ENCODE measurements at places on chromosomes 2 and 18. TPM values are rescaled to one million over a fixed set of nuclear protein-coding genes. Genes with fewer than 3 reads are reported as not detected.

GRCh38 chr18:26425148-26425531, 123.2 kb downstream of the KCTD1 start:
- no peak for DNase-seq

DNA sequence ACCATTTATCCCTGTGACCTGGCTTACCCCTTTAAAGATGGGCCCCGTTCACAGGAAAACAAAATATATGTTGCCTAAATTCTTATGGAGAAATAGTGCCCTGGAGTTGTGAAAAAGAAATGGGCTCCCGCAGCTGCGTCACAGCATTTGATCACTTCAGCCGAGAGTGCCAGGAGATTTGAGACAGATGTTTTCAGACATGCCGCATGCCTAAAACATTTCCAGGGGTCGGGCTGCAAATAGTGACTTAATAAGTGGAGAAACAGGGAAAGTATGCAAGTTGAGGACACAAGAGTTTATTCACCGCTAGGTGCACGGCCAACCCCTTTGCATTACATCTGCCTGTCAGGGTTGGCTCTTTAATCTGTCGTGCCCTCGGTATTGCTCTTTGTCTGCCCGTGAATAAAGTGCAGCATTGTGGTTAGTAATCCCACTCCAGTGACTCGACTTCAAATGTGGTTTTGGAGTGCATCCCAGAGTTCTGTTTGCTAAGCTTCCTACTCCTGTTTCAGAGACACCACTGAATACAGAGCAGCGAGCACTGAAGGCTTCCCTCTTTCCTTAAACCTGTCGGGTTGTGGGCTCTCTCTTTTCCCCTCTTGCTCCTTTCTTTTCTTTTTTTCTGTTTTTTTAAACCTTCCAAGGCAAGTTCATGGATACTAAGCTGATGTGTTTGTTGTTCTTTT, 187.5 kb downstream of the LTBP1 start:
- DNase-seq: peak; percentile 49

DNA sequence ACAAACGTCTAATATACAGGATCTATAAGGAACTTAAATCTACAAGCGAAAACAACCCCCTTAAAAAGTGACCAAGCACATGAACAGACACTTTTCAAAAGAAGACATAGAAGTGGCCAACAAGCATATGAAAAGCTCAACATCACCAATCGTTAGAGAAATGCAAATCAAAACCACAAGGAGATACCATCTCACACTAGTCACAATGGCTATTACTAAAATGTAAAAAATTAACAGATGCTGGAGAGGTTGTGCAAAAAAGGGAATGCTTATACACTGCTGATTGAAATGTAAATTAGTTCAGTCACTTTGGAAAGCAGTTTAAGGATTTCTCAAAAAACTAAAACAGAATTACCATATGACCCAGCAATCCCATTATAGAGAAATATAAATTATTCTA, 1148.5 kb upstream of the FAM98A start:
- no peak for DNase-seq

DNA sequence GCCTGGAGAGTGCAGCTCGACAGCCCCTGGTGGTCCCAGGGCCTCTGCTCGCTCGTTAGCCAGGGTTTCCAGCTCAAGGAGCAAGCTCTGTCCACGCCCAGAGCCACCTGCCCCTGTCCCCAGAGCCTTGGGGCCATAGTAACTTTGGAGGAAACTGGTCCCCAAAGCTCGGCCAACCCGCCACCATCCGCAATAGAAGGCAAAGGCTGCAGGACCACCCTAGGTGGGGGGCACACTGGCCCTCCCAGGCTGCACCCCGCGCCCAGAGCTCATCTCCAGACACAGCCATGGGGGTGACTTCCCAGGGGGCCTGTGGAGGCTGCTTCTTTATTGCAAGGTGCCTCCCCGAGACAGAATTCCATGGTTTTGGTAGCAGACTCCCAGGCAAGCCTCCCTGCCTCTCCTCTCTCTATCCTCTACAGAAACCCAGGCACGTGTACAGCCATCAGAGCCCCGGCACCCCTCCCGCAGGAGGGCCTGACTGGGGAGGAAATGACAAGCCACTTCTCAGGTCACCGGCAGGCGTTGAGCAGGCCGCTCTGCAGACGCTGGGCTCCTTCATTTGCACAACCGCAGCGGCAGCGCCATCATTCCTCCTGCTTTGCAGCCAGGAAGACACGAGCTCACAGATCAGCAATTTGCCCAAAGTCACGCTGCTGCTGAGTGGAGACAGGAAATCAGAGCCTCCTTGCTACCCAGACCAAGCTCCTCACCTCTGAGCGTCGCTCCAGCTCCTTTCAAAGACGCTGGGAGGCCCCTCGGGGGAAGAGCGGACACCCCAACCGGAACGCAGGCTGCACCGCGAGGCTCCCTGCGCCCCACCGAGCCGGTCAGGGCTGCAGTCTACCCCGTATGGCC, 80.2 kb downstream of the NDUFA10 start:
- DNase-seq: no peak

- no peak for DNase-seq
Measured at GRCh38 chr2:240439698-240440151, 4.3 kb downstream of the GPC1 start.

DNA sequence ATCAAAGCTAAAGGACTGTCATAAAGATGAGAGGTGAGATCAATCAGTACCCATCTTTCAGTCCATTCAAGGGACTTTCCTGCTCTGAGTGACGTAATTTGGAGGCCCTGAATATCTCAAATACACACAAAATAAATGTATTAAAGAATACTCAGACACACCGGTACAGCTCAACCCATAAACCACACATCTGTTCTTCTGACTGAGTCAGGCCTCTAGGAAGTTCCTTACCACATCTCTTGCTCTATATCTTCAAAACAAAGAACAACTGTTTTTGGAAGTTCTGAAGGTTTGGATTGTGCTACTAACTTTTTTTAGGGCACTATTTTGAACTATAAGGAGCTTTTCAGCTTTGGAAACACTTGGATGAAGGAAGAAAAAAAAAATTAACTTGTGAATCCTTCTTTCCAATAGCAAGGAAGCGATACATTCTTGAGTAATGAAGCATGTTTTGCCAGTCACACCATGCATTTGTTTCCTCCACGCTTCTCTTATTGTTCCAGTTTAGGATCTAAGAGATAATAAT, 866.5 kb upstream of the VRK2 start:
- no peak for DNase-seq

GRCh38 chr2:7795778-7796563, 878.8 kb downstream of the RNF144A start:
- no peak for DNase-seq

GRCh38 chr2:222212571-222212970, 86.2 kb downstream of the PAX3 start:
- no peak for DNase-seq

GRCh38 chr2:63632382-63632781, 43.6 kb downstream of the MDH1 start:
- no peak for DNase-seq

DNA sequence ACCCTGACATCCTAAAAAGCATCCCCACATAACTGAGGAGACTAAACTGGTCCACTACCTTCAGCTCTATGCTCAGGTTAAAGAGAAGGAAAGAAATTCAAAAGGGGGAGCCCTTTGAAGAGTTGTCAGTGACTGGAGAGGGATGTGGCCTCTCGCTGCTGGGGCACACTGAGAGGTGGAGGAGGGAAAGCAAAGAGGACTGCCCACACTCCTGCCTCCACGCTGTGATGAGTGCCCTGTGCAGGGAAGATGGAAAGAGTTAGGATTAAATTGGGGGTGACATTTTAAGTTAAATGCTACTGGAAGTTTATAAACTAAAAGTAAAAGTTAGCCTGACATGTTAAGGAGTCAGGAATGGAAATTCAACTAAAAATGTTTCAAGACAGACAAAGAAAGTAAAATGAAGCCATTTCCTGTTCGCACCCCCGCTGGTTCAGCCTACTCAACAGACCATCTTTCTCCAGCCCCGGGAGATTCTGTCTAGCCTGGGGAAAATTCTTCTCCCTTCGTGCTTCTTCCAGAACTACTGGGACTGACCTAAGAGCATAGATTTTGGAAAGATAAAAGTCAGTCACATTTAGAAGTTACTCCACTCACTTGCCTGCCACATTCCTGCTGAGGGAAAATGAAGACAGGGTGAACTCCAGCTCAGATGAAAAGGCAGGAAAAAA, 17.8 kb upstream of the INO80C start:
- DNase-seq: no peak

DNA sequence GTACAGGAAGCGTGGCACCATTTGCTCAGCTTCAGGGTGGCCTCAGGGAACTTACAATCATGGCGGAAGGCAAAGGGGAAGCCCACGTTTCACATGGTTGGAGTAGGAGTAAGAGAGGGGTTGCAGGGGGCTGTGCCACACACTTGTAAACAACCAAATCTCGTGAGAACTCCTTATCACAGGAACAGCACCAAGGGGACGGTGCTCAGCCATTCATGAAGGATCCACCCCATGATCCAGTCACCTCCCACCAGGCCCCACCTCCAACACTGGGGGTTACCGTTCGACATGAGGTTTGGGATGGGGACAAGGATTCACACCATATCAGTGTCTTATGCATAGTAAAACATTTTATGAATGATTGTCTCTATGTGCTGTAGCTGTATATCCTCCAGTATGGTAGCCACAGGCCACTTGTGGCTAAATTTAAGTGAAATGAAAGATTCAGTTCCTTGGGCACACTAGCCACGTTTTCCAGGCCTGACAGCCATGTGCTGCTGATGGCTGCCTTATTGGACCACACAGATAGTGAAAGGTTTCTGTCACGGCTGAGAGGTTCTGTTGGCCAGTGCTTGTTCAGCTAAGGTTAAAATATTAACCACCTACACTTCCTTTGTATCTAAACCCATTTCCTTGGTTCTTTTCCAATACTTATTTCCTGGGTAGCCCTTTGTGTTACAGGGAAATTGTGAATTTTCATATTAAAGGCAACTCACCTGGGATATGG, 77.3 kb downstream of the AGAP1 start:
- no peak for DNase-seq

GRCh38 chr2:157789933-157790511, 86.1 kb downstream of the ACVR1 start:
- no peak for DNase-seq

DNA sequence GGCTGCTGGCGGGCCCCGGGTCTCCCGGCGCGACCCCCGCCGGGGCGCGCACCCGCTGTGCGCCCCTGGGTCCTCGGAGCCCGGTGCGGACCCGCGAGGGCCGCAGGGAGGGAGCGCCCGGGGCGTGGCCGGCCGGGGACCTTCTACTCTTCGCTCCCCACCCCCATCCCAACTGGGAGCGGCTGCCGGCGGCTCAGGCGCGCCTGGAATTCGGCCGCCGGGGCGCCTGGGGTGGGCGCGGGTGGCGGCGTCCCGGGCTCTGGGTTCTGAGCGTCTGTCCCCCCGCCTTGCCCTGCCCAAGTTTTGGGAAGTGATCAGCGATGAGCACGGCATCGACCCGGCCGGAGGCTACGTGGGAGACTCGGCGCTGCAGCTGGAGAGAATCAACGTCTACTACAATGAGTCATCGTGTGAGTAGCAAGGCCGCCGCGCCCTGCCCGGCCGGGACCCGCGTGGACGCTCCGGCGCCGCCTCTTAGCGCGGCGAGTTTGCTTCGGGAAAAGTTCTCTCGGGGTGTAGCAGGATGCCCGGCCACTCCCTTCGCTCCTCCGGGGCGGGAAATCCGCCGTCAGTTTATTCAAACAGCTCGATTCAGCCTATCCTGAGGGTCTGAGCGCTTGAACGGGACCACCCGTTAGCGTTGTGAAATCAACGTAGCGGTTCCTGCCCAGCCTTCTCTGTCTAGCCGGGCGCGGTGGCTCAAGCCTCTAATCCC, 502 bp downstream of the TUBB6 start:
- peak; percentile 87 for DNase-seq

Gene ASB18
- total RNA-seq: not detected

Gene PLGLB2
- 0.83 TPM for total RNA-seq

Gene ALPI
- total RNA-seq: not detected

Gene PJVK
- total RNA-seq: 5.8 TPM

Gene ANKRD39
- 13.0 TPM for total RNA-seq

Data from ureter (tissue), 1 donor.